ENCODE measurements at places on chromosomes 4 and X.

GRCh38 chr4:179797738-179798137 lies 2355.5 kb upstream of the AGA start:
- no peak for DNase-seq

DNA sequence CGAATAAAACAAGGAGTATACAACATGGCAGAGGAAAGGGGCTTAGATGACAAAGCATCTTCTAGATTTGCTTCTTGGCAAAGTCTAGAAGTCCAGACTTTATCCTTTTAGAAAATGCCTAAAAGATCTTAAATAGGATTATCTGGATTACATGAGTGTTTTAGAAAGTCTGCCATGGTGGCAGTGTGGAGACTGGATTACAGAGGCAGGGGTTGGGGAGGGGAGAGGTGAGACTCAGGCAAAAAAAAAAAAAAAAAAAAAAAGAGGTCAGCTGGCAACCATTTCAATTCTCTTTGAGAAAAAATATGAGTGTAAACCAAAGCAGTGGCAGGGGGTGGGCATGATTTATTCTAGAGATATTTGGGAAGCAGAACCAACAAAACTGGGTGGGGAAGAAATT lies 17.4 kb downstream of the ZNF827 start:
- no peak for DNase-seq

DNA sequence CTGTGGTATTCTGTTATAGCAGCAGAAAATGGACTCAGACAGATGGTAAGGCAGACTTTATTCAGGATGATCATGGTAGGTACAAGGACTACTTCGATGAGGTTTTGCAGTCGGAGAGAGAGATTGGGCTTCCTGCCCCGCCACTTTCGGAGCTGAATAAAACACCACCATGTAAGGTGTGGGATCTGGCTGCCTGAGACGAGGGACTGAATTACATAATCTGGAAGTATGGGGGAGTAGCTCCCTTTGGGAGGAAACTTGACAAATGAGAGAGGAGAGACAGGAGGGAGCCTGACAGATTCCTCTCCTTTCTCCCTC lies 255.5 kb upstream of the GATB start:
- DNase-seq = no peak

DNA sequence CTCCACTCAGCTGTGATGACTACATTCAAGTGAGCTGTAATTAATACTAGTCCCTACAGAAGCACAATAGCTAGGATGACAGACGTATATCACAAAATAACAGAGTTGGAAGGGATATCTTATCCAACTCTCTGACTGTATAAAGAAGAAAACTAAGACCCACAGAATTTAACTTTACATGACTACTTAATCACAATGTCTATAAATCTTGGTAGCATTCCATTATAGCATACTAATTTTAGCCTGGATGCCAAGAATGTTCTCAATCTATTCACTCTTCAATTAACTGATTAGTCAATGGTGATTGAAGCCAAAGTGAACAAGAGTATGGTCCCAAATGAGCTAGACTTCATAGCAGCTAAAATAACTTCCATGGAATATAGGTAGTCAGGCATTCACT lies 31.2 kb downstream of the RPS6KA6 start:
- DNase-seq = no peak

DNA sequence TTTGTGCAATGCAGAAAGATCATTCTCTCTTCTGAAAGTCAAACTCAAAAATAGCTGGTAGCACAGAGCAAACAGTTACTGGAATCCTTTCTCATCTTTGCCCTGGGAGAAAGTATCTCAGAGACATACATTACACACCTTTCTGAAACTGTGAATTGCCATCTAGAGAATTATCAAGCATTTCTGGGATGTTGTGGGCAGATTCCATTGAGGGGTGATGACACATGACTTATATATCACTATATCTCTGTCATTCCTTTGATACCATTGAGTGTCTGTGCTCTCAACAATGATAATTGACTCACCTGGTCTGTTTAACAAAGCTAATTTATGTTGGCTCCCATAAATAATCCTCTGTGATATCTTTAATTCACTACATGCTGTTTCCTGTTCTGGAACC lies 13.0 kb downstream of the SLIT2 start:
- DNase-seq = no peak

GRCh38 chrX:96982161-96982560 lies 98.5 kb downstream of the RPA4 start:
- no peak for DNase-seq

Measured in RWPE2 (cell line).